ENCODE measurements at places on chromosomes 12 and 14.

- peak; percentile 54 for DNase-seq
Measured at GRCh38 chr12:13094367-13094766, 9.1 kb downstream of the GSG1 start.

GRCh38 chr14:98953551-98954348 is 318.2 kb downstream of the BCL11B start:
- DNase-seq = peak; percentile 75

- DNase-seq = no peak
Measured at GRCh38 chr12:108752387-108752786, 21.1 kb upstream of the CORO1C start.

DNA sequence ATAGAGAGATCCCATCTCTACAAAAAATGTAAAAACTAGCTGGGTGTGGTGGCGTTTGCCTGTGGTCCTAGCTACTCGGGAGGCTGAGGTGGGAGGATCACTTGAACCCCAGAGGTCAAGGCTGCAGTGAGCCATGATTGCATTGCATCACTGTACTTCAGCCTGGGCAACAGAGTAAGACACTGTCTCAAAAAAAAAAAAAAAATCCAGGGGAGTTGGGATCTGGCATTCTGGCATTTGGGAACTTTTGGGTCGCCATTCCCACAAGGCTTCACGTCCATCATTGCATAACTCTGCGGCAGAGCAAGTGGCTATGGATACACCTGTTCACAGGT is 34.7 kb upstream of the FAM181A start:
- no peak for DNase-seq

- peak; percentile 27 for DNase-seq
Measured at GRCh38 chr12:5840944-5841343, 104.1 kb downstream of the ANO2 start.

- no peak for DNase-seq
Measured at GRCh38 chr12:3274664-3275063, 197.5 kb downstream of the TSPAN9 start.

Data from Daoy (cell line).